NCI-H345 (cell line): ENCODE measurements at places on chromosomes 3 and 15.

GRCh38 chr3:48135552-48136495 lies 52.4 kb downstream of the CDC25A start:
- no peak for DNase-seq

GRCh38 chr3:81462921-81463320 lies 298.5 kb downstream of the GBE1 start:
- DNase-seq = peak; percentile 63

GRCh38 chr15:38053776-38054175 lies 119.3 kb downstream of the TMCO5A start:
- no peak for DNase-seq

DNA sequence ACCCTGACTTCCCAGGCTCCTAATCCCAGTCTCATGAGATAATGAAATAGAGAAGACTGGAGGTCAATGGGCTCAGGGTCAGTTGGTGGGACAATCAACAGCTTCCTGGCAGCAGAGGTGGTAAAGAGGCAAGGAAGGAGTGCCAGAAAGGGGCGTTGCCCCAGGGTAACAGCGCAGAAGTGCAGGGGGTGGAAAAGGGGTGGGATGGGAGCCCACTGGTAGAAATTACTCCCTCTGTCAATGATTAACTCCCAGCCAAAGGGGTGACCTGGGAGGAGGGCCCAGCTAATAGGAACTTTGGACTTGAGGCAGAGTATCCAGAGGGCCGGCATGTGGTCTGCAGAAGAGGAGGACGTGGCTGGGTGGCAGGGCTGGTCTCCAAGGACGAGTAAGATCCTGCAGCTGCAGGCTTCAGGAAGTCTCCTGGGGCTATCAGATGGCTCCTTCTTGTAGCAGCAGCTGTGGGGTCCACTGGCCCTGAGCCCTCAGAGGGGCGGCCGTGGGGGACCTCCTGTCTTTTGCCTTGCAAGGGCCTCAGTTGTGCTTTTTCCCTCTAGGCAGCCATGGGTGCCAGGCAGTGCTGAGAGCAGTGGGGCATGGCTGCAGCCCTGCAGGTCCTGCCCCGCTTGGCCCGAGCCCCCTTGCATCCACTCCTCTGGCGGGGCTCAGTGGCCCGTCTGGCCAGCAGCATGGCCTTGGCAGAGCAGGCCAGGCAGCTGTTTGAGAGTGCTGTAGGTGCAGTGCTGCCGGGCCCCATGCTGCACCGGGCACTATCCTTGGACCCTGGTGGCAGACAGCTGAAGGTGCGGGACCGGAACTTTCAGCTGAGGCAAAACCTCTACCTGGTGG lies 2.3 kb downstream of the GLYCTK start:
- no peak for DNase-seq

- no peak for DNase-seq
Measured at GRCh38 chr3:64384561-64384960, 159.3 kb upstream of the PRICKLE2 start.

DNA sequence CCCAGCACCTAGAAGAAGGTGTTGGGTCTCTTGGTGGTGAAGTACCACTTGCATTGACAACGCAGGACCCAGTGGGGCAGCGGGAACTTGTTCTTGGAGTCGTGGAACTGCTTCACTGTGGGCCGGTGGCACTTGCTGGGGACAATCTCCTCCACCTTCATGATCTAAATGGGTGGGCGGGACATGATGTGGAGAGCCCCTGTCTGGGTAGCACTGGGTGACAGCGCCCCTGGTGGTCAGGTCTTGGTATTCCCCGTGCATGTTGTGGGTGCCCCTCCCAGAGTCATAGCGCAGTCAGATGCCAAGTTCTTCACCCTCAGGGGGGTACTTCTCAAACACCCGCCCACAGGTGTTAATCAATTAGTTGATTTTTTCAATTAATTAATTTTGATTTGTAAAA lies 60.2 kb downstream of the AGBL1 start:
- no peak for DNase-seq
